ENCODE measurements at places on chromosomes 7 and 10.

- no peak for DNase-seq
Measured at GRCh38 chr10:131125511-131126225, 185.9 kb downstream of the TCERG1L start.

DNA sequence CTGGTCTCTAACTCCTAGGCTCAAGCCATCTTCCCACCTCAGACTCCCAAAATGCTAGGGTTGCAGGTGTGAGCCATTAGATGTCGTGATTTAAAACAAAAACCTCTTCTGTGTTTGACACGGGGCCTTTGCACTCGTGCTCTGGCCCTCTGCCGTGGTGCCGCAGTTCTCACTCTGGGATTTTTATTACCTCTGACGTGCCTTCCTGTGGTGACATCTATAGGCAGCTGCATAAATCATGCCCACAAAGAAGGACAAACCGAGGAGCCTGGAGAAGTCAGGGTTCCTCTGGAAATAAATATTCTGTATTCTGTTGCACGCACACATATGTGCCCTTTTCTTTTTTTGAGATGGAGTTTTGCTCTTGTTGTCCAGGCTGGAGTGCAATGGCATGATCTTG lies 25.9 kb upstream of the OCM start:
- DNase-seq, result no peak

GRCh38 chr7:129150199-129150996 lies 5.9 kb downstream of the TSPAN33 start:
- DNase-seq, result no peak

DNA sequence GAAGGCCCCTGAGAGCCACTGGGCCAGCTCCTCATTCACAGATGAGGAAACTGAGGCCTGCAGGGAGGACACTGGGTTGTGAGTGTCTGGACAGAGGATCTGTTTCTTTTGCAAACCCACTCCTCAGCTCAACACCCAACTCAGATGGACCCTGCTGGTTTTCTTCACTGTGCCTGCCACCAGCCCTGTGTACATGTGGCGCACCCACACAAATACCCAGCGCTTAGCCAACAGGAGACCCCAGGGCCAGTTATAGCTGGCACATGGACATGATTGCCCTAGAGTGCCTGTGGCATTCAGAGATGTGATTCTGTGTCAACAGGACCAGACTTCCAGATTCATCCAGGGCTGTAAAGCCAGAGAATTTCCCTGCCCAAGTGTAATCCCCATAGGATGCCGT lies 12.4 kb downstream of the PODXL start:
- DNase-seq, result no peak

GRCh38 chr10:35089611-35090161 lies 455 bp downstream of the CUL2 start:
- no peak for DNase-seq

DNA sequence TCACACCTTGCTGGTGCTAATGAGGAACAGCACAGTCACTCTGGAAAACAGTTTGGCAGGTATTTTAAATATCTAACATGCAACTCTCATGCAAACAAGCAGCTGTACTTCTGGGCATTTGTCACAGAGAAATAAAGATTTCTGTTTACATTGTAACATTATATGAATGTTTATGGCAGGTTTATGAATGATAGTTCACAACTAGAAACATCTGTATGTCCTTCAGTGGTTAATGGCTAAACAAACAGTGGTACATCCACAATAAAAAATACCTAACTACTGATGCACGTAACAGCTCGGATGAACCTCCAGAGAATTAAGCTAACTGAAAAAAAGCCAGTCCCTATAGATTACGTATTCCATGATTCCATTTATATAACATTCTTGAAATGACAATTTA lies 109.6 kb downstream of the GPR37 start:
- DNase-seq, result no peak

GRCh38 chr10:32051926-32052325 lies 4.3 kb downstream of the KIF5B start:
- no peak for DNase-seq

DNA sequence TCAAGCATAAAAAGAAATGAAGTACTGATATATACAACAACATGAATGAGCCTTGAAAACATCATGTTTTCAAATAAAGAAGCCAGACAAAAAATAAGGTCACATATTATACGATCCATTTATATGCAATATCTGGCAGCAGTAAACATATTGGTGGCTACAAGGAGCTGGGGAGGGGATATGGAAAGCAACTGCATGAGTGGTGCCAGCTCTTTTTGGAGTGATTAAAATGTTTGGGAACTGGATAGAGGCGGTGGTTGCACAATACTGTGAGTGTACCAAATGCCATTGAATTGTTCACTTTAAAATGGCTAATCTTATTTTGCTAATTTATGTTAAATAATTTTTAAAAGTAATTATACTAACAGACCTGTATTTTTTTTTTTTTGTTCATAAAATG lies 481.7 kb downstream of the PCDH15 start:
- no peak for DNase-seq

GRCh38 chr7:65800890-65801341 lies 72.0 kb upstream of the VKORC1L1 start:
- DNase-seq, result no peak

DNA sequence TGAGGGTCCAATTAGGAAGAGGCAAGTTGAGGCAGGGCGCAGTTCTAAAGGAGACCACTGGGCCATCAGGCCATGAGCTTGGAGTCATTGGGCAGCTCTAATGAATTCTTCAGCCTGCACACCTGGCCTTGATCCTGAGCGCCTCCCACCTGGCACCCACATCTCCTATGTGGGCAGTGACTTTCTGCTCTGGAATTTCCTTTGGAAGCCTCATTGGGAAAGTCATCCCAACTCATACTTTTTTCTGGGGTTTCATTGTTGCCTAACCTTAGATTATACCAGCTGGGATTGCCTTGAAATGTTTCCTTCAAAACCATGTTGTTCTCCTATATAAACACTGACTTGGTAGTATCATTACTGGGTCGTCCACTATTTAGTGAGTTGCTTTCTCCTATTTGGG lies 54.1 kb downstream of the PLPP4 start:
- DNase-seq, result no peak

GRCh38 chr10:111984057-111984456 lies 199.5 kb downstream of the GPAM start:
- no peak for DNase-seq

DNA sequence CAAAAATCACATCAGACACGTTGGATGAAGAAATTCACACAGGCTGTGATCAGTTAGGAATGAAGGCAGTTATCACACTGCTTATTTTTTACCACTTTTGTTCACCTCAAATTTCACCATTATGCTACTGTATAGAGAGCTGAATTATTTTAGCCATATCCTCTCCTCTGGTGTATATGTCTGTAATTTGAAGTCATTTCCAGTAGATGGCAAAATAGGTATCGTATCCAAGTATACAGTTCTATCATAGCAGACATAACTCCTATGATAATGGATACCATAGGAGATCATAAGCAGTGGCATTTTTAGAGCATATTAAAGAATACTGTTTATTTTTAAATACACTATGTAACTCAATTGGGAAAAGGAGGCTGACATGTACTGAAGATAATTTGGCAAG lies 909.7 kb downstream of the DNAJB9 start:
- DNase-seq, result no peak

DNA sequence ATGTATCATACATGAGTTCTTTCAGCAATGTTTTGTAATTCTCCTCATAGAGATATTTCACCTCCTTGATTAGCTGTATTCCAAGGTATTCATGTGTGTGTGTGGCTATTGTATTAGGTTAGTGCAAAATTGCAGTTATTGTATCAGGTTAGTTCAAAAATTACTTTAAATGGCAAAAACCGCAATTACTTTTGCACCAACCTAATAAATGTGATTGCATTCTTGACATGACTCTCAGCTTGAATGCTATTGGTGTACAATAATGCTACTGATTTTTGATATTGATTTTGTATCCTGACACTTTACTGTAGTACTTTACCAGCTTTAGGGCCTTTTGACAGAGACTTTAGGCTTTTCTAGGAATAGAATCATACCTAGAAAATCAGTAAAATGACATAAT lies 297.4 kb downstream of the ZWINT start:
- DNase-seq, result no peak

GRCh38 chr7:120654241-120654640 lies 203.7 kb downstream of the TSPAN12 start:
- no peak for DNase-seq

GRCh38 chr7:107286751-107287621 lies 118.2 kb downstream of the HBP1 start:
- no peak for DNase-seq

DNA sequence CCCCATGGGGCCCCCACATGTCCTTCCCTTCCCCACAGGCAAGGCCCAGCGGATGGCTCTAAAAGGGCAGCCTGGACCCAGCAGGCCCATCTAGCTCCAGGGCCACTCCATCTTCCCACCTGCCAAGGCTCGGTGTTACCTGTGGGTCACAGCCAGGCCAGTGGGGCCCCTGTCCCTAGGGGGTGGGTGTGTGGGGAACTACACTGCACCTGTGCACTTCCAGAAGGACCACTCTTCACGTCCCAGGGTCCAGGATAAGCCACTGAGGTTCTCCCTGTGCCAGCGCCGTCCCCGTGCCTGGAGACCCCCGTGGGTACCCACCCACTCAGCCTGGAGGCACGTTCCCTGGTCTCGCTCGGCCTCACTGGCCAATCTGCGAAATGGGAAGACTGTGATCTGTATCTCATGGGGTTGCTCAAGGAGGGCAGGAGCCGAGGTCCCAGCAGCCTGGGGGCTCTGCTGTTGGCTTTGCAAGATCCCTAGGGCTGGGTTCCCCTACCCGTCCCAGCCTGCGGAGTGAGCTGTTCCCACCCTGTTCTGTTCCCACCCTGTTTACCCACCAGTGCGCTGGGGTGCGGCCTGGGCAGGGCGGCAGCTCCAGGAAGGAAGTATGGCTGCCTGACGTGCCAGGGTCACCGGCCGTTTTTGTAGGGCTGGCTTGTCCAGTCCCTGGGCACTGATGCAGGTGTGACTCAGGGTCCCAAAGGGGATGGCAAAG lies 4.6 kb downstream of the PWWP2B start:
- DNase-seq, result no peak

GRCh38 chr7:130506358-130506757 lies 14.5 kb downstream of the MEST start:
- no peak for DNase-seq

- DNase-seq, result no peak
Measured at GRCh38 chr7:22255834-22256233, 101.1 kb downstream of the RAPGEF5 start.

- no peak for DNase-seq
Measured at GRCh38 chr7:150954986-150955518, 23.1 kb downstream of the KCNH2 start.

DNA sequence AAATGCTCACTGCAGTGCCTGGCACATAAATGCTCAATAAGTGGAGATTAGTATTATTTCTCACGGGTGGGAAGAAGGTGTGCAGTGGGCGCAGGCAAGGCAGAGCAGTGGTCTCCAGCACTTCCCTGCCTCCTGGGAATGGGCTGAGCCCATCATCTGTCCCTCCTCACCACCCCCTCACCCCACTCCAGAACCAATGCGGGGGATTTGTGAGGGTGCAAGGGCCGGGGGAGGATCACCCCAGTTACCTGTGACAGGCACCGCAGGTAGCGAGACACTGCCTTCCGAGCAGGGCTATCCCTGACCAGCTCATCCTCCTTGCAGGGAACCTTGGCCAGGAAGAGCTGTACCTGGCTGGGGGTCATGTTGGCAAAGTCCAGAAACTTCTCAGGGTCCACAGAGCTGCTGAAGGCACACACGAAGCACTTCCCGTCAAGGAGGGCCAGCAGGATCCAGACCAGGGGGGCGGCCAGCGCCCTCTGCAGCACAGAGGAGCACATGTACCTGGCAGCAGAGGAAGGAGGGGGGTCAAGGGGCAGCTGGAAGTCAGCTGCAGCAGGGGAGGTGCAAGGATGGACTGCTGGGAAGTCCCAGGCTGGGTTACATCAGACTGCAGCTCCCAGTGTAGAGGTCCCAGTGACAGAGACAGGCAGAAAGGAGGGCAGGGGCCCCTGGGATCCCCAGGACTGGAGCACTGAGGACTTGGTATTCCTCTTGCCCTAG lies 2.8 kb downstream of the CALHM3 start:
- DNase-seq, result no peak

- no peak for DNase-seq
Measured at GRCh38 chr10:58797356-58797755, 284.7 kb downstream of the BICC1 start.

DNA sequence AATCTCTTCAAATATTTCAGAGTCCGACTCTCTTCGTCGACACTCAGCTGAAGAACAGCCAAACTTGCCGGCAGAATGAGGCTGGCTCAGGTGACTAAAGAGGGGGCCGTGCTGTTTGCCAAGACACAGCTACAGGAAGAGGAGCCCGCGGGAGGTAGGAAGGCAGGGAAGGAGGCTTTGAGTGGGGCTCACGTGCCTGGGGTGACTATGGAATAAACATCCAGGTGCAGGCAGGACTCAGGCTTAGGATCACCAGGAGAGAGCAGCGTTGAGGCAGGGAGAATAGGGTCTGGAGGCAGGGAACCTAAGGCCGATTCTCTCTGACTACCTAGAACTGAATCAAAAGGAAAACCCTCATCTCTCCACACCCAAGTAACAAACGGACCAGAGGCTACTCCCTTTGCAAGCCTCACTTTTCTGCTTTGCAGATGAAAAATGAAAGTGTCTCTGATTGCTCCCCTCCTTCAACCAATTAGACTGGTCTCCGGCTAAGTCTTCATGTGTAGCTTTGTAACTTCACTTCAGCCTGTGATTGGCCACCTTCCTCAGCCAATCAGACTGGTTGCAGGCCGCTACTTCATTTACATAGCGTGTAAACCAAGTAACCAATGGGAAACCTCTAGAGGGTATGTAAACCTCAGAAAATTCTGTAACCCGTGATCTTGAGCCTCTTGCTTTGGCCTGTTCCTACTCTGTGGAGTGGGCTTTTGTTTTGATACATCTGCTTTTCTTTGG lies 19.7 kb upstream of the BNIP3 start:
- no peak for DNase-seq

DNA sequence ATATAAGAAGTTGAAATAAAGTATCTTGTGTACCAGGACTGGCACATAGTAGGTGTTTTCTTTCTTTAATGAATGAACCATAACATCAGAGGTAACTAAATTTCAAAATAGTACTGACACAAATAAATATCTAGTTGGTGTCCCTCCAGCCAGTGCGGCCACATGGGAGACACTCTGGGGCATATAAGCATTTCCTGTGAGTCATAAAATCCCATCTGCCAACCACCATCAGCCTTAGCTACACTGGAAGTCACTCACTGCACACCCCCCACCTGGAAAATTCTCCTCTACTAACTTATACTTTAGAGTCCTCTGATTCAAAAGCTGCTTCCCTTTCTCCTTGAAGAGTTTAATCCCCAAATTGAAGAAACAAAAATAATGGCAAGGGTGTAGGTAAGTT lies 32.5 kb downstream of the DYDC1 start:
- no peak for DNase-seq

DNA sequence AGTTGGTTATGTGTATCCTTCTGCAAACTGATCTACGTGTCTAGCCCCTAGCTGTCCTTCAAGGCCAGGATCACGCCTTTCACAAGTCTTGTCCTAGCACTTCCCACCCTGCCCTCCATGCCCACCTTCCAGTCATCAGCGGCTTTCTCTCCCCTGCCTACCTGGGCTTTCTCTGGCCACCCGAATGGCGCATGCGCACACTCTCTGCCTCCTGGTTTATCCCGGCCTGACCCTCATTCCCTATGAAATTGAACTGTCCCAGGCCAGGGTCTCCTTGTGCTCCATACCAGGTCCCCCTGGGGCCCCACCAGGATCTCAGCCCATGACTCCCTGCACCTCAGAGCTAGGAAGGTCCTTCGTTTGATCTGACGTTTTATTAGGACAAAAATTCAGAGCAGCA lies 31.6 kb upstream of the CTBP2 start:
- DNase-seq, result no peak

- no peak for DNase-seq
Measured at GRCh38 chr7:30176463-30177109, 41.8 kb downstream of the MTURN start.

Data from activated naive CD4-positive, alpha-beta T cell (primary cell).